ENCODE measurements at places on chromosomes 5 and 9.
A peak's percentile ranks its signal among the peaks of the same experiment; 100 is the strongest.

GRCh38 chr5:104018299-104018698 lies 455.7 kb upstream of the NUDT12 start:
- DNase-seq = no peak

GRCh38 chr5:127705120-127705892 lies 2.1 kb downstream of the CCDC192 start:
- DNase-seq = no peak

DNA sequence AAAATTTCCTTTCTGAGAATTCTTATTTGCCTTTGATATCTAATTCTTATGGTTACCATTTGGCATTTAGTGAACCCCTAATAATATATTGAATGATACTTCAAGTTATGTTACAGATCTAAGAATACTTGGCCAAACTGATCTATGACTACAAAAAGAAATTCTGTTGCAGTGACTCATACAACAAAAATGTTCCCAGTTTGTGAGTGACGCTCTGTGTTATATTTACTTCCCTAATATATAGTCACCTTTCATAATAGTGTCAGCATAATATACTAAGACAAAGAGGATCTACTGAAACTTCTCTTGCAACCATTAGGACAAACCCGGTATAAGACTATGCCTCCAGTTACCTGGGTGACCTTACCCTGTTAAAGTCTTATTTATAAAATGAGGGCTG lies 216.9 kb upstream of the TLX3 start:
- no peak for DNase-seq

GRCh38 chr9:124441291-124441690 lies 9.0 kb upstream of the ADGRD2 start:
- DNase-seq = no peak

DNA sequence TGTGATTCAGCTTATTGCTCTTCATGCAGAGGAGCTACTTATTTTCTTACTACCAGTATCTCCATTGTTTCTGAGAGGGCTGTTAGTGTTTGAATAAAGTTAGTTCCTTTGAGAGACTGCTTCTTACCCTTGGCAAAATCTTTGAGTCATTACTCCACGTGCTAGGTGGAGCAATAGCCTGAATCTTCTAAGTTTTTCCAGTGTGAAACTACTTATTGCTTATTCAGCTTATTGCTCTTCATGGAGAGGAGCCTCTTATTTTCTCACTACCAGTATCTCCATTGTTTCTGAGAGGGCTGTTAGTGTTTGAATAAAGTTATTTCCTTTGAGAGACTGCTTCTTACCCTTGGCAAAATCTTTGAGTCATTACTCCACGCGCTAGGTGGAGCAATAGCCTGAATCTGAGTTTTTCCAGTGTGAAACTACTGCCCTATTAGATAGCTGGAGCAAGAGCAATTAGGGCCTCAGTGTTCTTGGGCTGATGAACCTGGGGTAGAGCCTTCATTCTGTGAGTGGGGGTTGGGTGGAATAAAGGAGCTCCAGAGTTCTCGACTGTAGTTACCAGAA lies 41.9 kb downstream of the GPBP1 start:
- no peak for DNase-seq

DNA sequence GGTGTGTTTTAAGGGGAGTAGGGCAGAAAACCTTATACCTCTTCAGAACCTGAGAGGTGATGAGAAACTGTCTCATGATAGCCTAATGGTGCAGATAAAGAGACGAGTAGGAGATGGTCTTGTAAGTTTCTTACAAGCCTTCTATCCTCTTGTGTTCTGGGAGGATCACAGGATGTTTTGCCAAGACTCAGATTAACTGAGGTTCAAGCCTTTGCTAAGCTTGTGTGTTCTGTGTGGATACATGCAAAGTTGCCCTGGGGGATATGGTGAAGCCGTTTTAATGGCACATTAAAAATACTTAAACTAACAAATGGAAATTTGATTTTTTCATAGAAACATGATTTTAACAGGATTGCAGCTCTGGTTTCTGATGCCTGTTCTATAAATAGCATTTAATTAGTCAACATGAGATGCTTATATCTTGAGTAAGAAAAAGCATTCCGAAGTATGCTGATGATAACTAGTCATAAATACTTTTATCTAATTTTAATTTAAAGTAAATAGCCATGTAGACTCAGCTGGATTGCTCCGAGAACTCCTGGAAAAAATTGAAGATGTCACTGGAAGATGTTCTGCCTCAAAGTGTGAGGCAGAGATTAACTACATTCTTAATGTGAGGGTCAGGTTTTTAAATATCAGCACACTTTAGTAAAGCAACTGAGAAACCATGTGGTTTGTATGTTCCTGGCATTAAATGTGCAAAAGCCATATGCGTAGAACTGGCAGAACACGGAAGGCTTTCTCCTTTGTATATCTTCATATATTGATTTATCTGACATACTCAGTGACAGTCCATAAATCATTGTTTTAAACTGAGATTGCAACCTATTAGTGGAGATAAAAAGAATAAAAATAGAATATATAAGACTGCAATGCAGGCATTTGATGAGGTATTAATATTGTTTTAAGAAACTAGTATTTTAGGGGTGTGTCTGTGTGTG lies 53.7 kb downstream of the IPO11 start:
- DNase-seq = no peak

DNA sequence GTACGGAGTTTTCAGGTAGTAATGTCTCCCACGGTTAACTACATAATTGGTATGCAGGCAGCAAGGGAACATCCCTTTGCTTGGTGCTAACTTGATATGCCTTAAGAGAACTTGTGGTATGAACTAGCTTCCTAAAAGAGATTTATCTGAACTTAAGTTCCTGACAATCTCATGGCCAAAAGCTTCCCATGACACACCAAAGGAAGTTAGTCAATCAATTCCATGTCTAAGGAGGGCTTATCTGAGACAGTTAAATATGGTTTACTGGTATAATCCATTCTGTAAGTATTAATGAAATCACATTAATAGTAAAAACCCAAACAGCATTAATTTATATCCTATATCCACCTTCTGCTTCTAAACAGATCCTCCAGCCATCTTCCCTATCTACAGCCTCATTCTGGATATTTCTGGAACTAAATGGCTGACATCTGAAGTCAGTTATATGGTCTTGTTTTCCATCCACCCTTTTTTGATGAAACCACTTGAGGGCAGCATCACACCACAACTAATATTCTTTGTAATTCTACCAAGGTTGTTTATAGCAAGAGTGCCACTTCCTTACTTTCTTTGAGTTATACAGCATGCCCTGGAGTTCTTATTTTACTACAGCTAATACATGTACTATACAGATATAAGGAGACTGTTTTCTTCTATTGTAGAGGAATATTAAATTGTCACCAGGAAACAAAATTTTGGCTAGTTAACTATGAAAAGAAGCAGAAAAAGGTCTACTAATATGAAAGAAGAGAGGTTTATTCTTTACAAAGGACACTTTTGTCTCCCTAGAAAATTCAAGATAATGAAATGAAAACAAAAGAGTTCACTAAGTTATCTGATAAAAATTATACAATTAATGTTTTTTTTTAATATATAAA lies 34.7 kb downstream of the SHOC1 start:
- DNase-seq = peak; percentile 22

DNA sequence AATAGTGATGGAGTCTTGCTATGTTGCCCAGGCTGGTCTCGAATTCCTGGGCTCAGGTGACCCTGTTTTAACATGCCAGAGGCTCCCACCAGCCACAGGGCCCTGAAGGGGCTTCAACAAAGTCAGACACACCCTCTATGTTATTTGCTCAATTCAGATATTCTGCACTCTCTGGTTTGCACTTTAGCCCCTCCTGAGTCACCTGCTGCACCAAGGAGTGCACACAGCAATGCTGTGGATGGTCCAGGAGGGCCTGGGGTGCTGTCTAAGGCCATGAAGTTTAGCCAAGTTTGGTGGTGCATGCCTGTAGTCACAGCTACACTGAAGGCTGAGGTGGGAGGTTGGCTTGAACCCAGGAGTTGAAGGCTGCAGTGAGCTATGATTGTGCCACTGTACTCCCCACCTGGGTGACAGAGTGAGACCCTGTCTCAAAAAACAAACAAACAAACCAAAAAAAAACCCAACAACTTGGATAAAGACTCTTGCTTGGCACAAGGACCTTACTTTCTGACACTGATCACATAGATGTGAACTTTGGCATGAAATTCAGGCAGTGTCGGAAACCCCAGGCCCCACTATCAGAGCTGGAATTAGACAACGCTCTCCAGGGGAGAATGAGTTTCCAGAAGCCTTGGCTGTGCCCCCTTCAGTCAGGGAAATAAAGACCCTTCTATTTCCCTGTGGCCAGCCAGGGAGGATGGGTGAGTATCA lies 39.7 kb upstream of the CDKN2AIPNL start:
- DNase-seq = no peak

- no peak for DNase-seq
Observed at GRCh38 chr9:26462213-26462612, 430.4 kb downstream of the CAAP1 start.

Data from GM18507 (cell line).